Ovary (tissue), 10 donors: ENCODE measurements at places on chromosomes 4 and X. TPM values are rescaled to one million over a fixed set of nuclear protein-coding genes. Genes with fewer than 3 reads are reported as not detected.

RHOXF2 gene
- total RNA-seq = 0.12 TPM

NOA1 gene
- 12.6 TPM for total RNA-seq

CXCL5 gene
- total RNA-seq = 0.34 TPM

TAF1 gene
- 52.0 TPM for total RNA-seq

IDH3G gene
- total RNA-seq = 53.7 TPM

TTC29 gene
- not detected for total RNA-seq

JADE3 gene
- total RNA-seq = 27.8 TPM

FMR1NB gene
- total RNA-seq = not detected

FGF13 gene
- 2.1 TPM for total RNA-seq

TMEM154 gene
- 0.23 TPM for total RNA-seq

DOK7 gene
- not detected for total RNA-seq

TMPRSS11A gene
- not detected for total RNA-seq

NAP1L2 gene
- total RNA-seq = 2.7 TPM
